ENCODE measurements at places on chromosomes 4 and X.

DNA sequence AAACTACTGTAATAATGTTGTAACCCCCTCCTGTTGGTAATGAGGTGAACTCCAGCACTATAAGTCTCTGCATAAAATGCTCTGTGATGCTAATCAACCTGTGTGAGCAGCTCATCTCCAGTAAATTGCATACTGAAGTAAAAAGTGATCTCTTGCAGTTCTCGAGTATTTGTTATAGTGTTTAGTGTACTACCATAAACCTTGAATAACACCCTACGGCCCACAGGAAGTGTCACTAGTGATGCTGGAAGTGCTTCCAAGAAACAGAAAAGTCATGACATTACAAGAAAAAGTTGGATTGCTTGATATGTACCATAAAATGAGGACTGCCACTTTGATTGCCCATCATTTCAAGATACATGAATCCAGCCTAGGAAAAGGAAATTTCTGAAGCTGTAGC lies 39.0 kb downstream of the IL15 start:
- no peak for DNase-seq

GRCh38 chr4:72471816-72472215 lies 97.2 kb downstream of the ADAMTS3 start:
- no peak for DNase-seq

- DNase-seq, result no peak
Measured at GRCh38 chr4:3375688-3376087, 66.1 kb upstream of the HGFAC start.

DNA sequence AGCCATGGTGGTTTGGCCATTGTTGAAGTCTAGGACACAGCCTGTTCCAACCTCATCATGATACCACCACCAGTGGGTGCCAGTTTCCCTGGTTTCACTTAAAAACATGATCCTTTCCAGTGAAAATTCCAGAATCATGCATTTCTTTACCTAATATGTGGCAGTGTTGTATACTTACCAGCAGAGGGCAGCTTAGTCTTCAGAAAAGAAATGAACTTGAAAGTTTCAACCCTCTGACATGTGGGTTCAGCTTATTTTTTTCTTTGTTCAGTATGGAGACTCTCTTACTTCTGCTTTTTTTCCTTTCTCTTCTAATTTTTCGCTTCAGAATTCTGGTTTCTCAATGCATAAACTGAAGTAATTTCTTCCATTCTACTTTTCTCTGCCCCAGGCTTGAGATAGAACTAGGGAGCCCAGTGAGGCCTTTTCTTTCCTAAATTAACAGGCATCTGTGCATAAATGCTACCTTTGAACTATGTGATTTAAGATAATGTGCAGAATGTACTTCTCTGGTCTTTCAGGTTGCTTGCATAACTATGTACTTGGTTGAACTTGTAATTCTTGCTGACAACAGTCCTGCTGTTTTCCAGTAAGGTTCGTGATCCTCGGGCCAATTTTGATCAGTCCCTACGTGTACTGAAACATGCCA lies 10.7 kb downstream of the LIAS start:
- DNase-seq, result peak; percentile 78

DNA sequence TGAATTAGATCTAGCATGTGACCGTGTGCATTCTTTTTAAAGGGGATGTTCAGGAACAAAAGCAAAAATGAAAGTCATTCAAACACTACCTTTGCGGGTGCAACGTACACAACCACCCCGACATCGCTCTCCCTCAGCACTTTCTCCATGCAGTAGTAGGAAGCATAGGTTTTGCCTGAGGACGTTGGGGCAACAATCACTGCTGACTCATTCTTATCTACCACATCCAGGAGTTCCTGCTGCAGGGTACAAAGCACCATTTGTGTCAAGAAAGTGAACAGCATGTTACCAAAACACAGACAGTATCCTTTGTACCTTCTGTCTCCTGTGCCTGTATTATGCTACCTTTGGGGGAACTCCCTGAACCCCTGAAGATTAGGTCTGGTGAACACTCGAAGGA lies 58.6 kb downstream of the DDX60L start:
- DNase-seq, result no peak

DNA sequence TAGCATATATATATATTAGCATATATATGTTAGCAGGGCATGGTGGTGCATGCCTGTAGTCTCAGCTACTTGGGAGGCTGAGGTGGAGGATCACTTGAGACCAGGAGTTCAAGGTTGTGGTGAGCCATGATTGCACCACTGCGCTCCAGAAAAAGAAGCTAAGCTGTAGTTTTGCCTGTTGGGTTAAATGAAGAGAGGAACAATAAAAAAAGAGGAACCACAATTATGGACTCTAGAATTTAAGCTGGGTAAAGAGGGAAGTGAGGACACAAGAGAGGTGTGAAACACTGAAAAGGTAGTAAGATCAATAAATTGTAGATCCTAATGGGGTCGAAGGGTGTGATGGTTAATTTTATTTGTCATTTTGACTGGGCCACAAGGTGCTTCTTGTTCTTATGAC lies 40.5 kb upstream of the HSD17B10 start:
- no peak for DNase-seq

GRCh38 chr4:139524062-139524631 lies 31.9 kb downstream of the SETD7 start:
- no peak for DNase-seq

- DNase-seq, result no peak
Measured at GRCh38 chrX:2548711-2549423, 48.1 kb upstream of the DHRSX start.

DNA sequence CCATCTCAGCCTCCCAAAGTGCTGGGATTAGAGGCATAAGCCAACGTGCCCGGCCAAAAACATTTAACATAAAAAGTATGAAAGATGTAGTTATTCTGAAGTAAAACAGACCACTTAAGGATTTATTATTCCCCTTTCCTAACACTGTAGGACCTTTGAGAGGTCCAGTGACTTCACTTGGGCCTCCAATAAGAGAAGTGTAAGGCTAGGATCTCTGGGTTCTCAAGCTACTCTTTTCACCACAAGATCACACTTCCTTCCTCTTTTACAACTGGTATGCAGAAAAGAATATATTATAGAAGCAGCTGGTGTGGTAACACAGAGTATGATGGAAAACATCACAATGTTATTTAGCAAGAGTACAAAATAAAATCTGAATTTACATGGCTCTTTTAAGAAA lies 30.2 kb upstream of the CCNG2 start:
- no peak for DNase-seq

DNA sequence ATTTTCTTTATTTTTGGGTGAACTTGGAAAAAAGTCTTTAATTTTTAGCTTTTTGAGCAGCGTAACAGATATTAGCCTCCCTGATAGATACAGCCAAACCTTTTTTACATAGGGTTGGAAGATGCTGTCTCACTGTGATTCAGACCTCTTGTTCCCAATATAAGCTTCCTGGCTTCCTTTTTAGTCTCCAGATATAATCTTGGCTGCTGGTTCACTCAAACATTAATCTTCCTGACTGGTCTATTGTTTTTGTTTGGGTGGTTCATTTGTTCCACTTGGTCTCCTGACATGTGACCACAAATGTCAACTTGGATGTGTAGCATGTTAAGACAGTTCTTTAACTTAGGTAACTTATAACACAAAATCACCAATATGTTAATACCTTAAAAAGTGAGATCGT lies 23.0 kb downstream of the RPA4 start:
- peak; percentile 6 for DNase-seq

GRCh38 chr4:6674500-6675149 lies 19.1 kb upstream of the S100P start:
- DNase-seq, result no peak

- no peak for DNase-seq
Measured at GRCh38 chrX:153688911-153689590, 1.3 kb downstream of the SLC6A8 start.

DNA sequence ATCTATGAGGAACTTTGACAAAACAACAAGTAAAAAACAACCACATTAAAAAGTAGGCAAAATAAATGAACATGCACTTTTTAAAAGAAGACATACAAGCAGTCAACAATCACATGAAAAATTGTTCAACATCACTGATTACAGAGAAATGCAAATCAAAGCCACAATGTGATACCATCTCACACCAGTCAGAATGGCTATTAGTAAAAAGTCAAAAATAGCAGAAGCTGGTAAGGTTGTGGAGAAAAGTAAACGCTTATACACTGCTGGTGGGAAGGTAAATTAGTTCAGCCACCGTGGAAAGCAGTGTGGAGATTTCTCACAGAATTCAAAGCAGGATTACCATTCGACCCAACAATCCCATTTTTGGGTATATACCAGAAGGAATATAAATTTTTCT lies 17.0 kb upstream of the LNX1 start:
- DNase-seq, result no peak

DNA sequence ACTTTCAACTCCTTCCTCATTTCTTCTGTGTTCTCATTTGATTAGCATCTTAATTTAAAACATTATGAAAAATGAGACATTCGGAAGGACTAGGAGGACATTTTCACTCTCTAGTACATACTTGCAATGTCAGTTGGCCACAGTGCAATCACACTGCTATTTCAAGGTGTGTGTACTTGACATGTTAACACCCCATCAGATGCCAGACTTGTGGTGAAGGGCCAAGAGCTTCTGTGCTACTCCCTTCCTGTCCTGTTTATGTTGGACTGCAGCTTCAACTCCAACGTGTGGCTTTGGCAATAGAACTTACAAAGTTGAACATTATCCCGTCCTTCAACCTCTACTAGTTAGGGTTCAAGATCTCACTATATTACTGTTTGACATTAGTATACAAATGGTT lies 221.0 kb downstream of the PALLD start:
- no peak for DNase-seq

GRCh38 chr4:33296876-33297455 lies 2576.8 kb downstream of the PCDH7 start:
- peak; percentile 21 for DNase-seq

DNA sequence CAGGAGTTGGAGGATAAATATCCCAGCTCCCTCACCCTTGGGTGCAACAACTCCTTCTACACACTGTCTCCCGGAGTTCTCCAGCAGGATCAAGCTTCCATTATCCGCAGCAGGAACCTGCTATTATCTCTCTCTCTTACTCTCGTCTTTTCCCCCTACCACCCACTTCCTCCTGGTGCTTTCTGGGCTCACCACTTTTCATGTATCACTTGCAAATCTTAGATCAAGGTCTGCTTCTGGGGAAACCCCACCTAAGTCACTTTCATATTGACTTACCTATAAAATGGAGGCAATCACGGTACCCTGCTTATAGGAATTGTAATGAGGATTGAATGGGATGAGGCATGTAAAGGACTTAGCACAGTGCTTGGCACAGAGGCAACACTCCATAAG lies 589.5 kb downstream of the BCOR start:
- DNase-seq, result no peak

- DNase-seq, result no peak
Measured at GRCh38 chrX:45233531-45233930, 32.9 kb upstream of the DIPK2B start.

GRCh38 chrX:16869393-16870094 lies 618 bp downstream of the RBBP7 start:
- DNase-seq, result no peak

DNA sequence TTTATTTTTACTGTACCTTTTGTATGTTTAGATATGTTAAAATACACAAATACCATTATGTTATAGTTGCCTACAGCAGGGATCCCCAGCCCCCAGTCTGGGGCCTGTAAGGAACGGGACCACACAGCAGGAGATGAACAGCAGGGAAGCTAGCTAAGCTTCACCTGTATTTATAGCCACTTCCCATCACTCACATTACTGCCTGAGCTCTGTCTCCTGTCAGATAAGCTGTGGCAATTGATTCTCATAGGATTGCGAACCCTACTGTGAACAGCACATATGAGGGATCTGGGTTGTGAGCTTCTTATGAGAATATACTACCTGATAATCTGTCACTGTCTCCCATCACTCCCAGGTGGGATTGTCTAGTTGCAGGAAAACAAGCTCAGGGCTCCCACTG lies 73.9 kb downstream of the BMPR1B start:
- DNase-seq, result no peak

DNA sequence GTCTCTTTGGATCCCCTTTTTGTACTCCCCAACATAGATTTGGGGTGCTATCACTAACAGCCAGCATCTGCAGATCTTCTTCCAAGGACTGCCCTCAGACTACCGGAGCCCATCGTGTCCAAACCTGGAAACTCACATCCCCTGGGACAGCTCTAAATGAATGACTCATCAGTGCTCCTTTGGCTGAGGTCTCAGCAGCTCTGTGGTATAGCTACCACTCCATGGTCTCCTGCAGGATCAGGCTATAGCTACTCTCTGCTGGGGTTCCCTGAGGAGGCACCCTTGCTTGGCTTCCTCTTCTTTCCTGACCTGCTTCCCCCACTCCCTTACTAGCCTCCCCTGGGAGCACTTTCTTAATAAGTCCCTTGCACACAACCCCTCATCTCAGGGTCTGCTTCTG lies 97.5 kb upstream of the PRPS2 start:
- DNase-seq, result no peak

GRCh38 chrX:151854726-151855495 lies 57.8 kb upstream of the MAGEA4 start:
- no peak for DNase-seq

DNA sequence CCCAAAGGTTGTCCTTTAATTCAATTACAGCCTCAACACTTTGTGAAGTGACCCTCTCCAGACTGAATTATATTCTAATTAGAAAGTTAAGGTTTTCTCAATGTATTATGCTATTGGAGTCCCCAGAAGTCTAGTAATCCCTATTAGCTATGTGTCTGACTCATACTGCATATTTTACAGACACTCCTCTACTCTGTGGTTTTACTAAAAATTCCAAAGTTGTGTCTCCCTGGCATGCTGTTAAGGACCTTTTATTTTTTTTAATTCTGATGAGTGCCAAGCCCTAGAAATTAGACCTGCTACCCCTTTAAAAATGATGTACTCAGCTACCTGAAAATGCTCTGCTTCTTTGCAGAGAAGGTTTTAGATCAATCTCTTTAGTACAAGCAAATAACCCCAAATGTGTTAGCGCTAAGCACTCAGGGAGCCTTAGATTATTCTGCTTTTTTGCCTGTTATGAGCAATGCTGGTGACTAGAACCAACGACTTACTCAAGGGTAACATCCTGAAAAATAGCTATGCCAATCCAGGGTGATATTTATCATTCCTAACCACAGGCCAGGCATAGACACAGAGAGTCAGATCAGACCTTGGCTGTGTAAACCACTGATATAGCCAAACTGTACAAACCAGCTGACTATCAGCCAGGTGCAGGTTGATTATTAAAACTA lies 26.1 kb upstream of the CXCL13 start:
- DNase-seq, result peak; percentile 84

DNA sequence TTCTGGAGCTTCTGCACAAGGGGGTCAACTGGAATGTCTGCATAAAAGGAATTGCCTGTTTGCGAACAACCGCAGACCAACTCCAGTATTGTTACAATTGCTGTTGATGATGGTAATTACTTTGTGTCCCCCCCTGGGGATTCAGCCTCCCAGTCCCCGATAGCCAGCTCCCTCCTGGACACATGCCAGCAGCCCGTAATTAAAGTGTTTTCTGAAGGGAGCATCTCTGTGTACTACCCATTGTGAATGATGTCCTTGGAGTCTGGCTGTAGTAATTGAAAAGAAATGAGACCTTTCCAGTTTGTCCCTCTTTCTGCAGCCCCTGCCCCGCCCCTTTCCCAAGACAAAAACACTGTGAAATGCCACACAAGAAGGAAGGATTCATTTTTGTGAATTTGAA lies 377.1 kb upstream of the LCORL start:
- DNase-seq, result no peak

- DNase-seq, result no peak
Measured at GRCh38 chr4:110073053-110073845, 125.2 kb downstream of the ELOVL6 start.

GRCh38 chrX:71616672-71617529 lies 1.4 kb downstream of the CXCR3 start:
- DNase-seq, result no peak
